ENCODE measurements at places on chromosomes 6 and 20.

GRCh38 chr6:105388392-105388791 is 14.5 kb downstream of the PREP start:
- DNase-seq: no peak

- no peak for DNase-seq
Observed at GRCh38 chr20:19492116-19492515, 265.9 kb upstream of the RIN2 start.

DNA sequence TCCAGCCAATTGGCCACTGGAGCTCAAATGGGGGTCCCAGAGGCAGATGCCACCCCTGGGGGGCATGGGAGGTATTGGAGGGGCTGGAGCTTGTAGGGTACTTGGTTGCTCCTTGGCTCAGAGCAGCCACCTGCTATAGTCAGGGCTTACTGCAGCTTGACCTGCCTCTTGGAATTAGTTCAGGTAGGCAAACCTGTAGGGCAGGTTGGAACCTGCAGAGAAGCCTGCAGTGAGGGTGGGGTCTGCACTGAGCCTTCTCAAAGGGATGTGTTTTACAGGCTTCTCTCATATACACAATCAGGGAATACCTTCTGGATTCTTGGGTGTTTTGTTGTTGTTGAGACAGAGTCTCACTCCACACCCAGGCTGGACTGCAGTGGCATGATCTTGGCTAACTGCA is 94.2 kb upstream of the MYL9 start:
- DNase-seq: no peak

DNA sequence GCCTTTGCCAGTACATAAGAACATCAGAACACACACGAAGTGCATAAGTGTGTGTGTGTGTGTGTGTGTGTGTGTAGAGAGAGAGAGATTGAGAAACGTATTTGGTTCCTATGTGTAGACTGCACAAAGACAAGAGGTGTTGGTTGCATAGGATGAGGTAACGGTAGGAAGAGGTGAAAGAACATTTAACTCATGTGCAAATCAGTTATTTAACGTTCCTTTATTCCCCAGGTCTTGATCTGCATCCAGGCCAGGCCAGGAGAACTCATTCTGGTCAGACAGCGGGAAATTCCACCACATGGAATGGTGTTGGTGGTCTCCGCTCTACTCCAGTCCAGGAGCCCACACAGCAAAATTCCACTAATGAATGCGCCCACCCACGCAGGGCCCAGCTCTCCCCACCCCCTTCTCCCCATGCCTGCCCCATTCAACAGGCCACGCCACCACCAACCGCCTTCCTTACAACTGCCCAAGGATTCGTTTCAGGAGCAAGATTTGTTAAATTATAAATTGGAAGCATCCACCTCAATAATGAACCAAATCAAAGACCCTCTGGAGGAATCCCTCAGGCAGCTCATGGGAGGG is 86.8 kb downstream of the CLIC5 start:
- no peak for DNase-seq

- DNase-seq: no peak
Observed at GRCh38 chr6:159602431-159603041, 90.5 kb downstream of the SOD2 start.

DNA sequence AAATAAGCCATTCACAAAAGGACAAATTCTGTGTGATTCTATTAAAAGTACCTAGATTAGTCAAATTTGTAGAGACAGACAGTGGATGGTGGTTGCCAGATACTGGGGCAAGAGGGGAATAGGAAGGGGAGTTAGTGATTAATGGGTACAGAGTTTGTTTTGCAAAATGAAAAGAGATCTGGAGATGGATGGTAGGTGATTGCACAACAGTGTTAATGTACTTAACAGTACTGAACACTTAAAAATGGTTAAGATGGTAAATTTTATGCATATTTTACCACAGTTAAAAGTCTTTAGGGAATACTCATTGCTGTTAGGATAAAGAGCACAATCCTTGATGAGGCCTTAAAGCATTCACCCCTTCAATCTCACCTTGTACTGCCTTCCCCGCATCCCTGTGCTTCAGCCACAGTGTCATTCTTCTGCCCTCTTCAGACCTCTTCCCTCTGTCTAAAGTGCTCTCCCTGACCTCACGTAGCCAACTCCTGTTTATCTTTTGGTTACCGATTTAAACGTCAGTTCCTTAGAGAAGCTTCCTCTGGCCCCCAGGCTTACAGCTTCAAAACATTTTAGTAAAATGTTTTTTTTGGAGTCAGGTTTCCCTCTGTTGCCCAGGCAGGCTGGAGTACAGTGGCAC is 11.8 kb downstream of the PSMF1 start:
- no peak for DNase-seq

GRCh38 chr6:4587171-4587570 is 189.0 kb upstream of the CDYL start:
- DNase-seq: no peak

GRCh38 chr20:41573955-41574354 is 44.2 kb downstream of the CHD6 start:
- no peak for DNase-seq

DNA sequence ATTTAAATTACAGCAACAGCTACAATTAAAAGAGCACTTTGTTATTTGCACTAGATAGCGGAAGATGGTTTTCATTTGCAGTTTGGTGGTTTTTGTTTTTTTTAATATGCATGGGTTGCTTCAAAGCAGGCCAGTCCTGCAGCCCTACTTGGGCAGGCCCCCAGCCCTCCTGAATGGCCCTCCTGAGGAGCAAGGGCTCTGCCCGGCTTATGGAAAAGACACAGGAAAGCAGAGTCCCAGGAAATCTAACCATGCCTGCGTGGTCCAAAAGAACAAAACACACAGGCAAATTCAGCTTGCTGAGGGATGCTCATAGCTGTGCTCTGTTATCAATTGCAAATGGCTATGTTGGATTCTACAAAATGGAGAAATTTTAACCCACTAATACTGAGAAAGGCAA is 371.1 kb upstream of the ARID1B start:
- no peak for DNase-seq

- DNase-seq: no peak
Observed at GRCh38 chr6:44738601-44739146, 351.2 kb downstream of the CDC5L start.

GRCh38 chr20:53625311-53626129 is 31.9 kb upstream of the ZNF217 start:
- no peak for DNase-seq

- no peak for DNase-seq
Observed at GRCh38 chr20:64196309-64196708, 32.1 kb downstream of the MYT1 start.

GRCh38 chr6:95292011-95292410 is 285.3 kb upstream of the MANEA start:
- no peak for DNase-seq

DNA sequence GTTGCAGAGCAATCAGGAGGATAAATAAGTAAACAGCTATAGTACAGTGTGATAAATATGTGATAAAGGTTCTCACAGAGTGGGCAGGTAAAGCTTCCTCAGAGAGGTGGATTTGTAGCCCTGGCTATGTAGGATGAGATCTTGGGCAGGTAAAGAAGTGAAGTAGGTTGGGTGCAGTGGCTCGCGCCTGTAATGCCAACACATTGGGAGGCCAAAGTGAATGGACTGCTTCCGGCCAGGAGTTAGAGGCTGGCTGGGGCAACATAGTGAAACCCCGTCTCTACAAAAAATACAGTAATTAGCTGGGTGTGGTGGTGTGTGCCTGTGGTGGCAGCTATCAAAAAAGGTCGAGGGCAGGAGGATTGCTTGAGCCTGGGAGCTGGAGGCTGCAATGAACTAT is 72.9 kb downstream of the ZFP64 start:
- DNase-seq: no peak

- DNase-seq: no peak
Observed at GRCh38 chr6:42400061-42400760, 51.5 kb downstream of the TRERF1 start.

All from HCT116 (cell line).